ENCODE measurements at places on chromosomes 1 and 21. TPM values are rescaled to one million over a fixed set of nuclear protein-coding genes. Genes with fewer than 3 reads are reported as not detected.
A peak's percentile ranks its signal among the peaks of the same experiment; 100 is the strongest.

GRCh38 chr1:230278871-230279582, 147.1 kb downstream of the PGBD5 start:
- no peak for DNase-seq

GRCh38 chr1:6185635-6186382, 5.7 kb upstream of the CHD5 start:
- no peak for DNase-seq

Gene SMIM1
- 3.8 TPM for total RNA-seq

- DNase-seq = no peak
Observed at GRCh38 chr1:54861070-54861761, 25.8 kb downstream of the DHCR24 start.

- no peak for DNase-seq
Observed at GRCh38 chr1:51519865-51520699, 1.0 kb upstream of the EPS15 start.

- DNase-seq = no peak
Observed at GRCh38 chr1:159040893-159041724, 31.4 kb downstream of the IFI16 start.

DNA sequence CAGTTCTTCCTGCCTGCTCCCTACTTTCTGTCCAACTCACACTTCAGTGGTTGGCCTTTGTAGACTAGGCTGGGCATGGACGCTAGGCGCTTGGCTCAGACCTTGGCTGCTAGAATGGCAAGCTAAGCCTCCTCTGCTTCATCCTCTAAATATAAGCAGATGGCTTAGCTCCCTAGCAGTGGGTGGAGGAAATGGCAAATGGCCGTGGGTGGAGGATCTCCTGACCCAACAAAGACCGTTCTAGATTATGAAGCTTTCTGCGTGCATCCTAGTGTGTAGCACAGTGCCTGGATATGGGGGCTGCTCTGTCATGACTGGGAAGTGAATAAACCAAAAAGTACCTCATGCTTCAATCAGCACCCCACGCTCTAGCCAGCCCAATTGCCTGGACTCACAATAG, 10.4 kb upstream of the ETV3L start:
- DNase-seq = no peak

Gene PLEKHA6
- total RNA-seq = 0.61 TPM

DNA sequence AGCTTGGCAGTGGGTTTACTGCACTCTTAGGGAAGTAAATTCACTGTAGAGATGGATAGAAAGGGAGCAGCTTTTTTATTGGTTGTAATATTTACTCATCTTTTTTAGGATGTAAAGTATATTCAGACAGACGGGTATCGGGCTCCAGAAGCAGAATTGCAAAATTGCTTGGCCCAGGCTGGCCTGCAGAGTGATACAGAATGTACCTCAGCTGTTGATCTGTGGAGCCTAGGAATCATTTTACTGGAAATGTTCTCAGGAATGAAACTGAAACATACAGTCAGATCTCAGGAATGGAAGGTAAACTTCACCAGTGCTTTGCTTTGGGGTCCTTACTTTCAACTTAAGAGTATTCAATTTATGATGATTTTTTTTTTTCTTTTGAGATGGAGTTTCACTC, 3.2 kb downstream of the UHMK1 start:
- no peak for DNase-seq

Gene NCF2
- 101 TPM for total RNA-seq

Gene FAM89A
- 5.3 TPM for total RNA-seq

Gene LRRC8C
- total RNA-seq = 8.4 TPM

DNA sequence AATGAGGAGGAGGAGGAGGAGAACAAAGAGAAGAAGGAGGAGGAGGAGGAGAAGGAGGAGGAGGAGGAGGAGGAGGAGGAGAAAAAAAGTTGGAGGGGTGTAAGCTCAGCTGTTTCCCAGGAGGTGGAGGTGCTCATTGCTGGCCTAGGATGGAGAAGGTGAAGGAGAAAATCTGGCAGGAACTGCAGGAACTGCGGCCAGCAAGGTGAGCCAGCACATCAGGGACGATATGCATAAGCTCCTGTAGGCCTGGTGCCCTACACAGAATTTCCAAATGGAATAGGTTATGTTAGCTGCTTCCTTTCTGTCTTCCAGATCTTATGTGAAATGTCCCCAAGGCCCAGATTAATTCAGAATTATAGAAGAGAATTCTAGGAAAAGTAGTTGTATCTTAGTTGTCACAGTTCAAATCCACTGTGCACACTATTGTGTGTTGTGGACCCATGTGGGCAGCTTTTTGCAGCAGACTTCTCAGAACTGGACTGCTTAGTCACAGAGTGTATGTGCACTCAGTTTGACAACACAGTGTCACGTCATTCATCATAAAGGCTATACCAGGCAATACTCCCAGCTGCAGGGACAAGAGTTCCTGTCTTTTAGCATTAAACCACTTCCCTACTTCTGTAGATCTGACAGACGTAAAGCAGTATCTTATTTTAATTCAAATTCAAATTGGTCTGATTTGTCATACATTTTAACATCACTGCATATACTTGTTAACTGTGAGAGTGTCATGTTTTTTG, 303.7 kb downstream of the HLX start:
- DNase-seq = no peak

GRCh38 chr1:203290261-203291089, 14.8 kb upstream of the BTG2 start:
- peak; percentile 95 for DNase-seq

DNA sequence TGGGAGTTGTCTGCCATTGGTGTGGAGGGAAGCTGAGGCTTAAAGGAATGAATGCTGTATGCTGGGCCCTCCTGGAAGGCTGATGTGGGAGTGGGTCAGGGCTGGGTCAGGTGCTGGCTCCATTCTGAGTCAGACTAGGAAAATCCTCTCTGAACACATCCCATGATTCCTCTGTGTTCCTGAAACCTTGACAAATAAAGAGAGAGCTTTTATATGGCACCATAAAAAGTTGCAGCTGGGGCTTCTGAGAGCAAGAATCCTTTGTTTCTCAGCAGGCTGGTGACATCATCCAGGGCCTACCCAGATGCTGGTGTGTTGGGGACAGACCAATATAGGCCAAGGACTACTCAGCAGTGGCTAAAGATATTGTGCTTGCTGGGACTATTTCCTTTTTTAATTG, 27.8 kb upstream of the NFASC start:
- no peak for DNase-seq

Gene SAMSN1
- total RNA-seq = 48.7 TPM

Gene CNIH3
- total RNA-seq = 1.8 TPM

DNA sequence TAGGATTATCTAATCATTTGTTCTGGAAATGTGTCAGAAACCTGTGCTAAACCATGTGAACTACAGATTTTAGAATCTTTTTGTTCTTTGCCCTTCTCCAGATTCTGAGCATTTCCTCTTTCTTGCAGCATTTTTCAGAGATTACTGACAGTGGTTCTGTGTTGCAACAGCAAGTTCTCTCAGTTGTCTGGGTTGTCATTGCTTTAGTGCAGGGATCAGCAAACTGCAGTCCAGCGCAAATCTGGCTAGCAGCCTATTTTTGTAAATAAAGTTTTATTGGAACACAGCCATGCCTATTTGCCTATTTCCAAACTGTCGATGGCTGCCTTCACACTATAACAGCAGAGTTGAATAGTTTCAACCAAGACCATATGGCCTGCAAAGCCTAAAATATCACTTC, 66.3 kb upstream of the LRRC8D start:
- DNase-seq = no peak

Gene RNF186
- not detected for total RNA-seq

Gene CSF3R
- 0.12 TPM for total RNA-seq

DNA sequence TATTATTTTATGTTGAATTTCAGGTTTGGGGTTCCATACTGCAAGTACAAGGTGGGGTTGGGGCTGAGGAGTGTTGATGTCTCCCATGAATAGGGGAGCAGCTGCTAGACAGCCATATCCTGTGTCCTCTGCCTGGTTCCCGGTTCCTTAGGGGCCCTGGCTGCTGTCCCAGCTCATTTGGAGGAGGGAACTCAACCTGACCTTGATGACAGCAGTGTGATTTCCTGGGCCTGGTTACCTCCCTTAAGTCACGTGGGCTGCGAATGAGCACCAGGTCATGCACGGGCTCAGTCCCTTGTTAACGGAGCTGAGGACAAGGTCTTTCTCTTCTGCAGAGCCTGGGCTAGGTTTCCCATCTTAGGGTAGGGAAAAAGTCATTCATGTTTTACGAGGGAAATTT, 85.1 kb downstream of the MTR start:
- no peak for DNase-seq

Gene KIF17
- total RNA-seq = not detected

- no peak for DNase-seq
Observed at GRCh38 chr21:32298148-32298559, 501 bp upstream of the MRAP start.

DNA sequence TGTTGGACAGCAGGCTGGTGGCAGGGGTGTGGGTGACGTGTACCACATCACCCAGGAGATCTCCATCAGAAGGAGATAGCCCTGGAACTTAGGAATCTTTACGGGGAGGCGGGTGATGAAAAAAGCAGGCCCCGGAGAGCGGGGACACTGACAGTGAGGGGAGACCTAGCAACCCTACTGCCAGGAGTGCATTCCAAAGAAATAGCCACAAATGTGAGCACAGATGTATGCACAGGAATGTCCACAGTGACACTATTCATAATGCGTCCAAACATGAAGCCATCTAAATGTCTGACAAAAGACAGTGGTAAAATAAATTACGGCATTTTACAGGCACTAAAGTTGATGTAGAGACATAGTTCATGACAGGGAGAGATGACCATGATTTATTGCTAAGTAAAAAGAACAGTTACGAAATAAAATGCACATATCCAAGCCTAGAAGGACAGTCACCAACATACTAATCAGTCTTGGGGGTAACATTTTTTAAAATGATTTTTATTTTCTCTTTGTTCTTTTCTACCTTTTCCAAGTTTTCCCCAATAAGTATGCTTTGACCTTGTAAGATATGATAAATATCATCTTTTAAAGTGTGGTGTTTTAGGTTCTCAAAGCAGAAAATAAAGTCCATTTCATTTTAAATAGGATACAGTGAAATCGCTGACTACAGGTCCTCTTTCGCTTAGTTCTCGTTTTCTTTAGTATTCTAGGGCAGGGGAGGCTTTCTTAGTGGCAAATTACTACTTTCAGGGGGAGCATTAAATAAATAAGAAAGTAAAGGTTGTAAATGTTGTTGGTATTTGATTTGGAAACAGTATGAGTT, 21.3 kb downstream of the CD247 start:
- no peak for DNase-seq

GRCh38 chr1:66401244-66401643, 132.7 kb upstream of the SGIP1 start:
- DNase-seq = no peak

DNA sequence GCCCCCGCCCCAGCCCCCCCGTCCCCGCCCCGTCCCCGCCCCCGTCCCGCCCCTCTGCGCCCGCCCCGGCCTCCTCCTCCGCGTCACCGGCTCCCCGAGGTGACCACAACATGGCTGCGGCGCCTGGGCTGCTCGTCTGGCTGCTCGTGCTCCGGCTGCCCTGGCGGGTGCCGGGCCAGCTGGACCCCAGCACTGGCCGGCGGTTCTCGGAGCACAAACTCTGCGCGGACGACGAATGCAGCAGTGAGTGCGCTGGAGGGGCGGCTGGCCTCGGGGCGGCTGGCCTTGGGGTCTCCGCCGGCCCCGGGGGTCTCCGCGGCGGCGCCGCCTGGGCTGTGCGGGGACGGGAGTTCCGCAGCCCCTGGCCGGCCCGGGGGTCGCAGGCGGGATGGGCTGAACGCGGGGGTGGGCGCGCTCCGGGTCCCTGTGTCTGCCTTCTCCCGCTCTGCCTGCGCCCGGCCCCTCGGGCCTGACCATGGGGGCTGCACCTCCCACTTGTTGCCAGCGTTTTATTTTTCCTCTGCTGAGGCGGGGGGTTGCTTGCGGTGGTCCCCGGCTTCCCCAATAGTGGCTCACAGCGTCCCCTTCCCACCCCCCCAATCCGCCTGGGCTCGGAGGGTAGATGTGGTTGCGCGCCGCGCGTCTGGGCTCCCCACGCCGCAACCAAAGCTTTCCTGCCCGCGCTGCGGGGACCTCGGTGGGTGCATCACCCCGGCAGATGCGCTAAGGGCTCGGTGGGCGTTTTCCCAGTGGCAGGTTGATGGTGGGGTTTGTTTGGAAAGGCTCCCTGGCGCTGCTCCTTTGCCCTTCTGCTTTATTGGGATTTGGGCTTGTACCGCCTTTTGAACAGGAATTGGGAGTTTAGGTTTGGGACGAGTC, at the start of gene MIA3:
Gene MIA3, plus strand, starts transcription at position 97 of the 879 bp plus-strand sequence. Its CDS starts 14 bp downstream, at position 111.
- peak; percentile 63 for DNase-seq

GRCh38 chr1:15542388-15543250, 16.0 kb downstream of the DNAJC16 start:
- DNase-seq = no peak

DNA sequence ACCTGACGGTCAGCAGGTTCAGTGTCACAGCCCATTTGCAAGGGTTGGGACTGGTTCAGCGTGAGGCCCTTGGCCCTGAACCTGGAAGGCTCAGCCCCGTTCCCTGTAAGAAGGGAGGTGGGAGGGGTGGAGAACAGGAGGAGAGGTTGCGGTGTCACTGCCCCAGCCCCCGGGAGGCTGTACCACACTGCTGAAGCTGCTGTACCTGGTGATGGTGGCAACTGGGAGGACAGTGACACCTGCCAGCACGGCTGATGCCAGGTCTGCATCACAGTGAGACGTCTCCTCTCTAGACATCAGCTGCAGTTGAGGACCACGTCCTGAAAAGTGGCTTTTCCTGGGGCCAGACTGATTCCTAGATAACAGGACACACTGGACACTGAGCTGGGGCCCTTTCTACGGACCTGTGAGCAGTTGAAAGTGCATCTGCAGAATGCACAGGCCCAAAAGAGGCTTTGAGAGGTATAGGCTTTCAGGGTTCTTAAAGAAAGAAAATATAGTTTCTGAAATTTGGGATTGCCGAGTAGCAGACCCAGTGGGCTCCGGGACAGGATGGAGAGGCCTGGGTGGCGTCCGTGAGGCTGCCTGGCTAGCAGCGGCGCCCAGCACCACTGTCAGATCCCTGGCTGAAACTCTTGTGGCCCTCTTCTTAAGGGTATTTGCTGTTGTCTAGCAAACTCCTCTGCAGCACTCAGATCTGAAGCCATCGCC, 47.7 kb downstream of the COQ8A start:
- DNase-seq = no peak

GRCh38 chr1:93585059-93585966, 96.3 kb downstream of the BCAR3 start:
- no peak for DNase-seq

Gene CD84
- total RNA-seq = 65.5 TPM

- no peak for DNase-seq
Observed at GRCh38 chr1:221926441-221926840, 184.6 kb upstream of the DUSP10 start.

Gene KCNN3
- total RNA-seq = 1.1 TPM

All from activated B cell treated with CpG ODN at 0.5 μM for 24 hours (primary cell).